ENCODE measurements at places on chromosomes 16 and 17. TPM values are rescaled to one million over a fixed set of nuclear protein-coding genes. Genes with fewer than 3 reads are reported as not detected.

Gene PIMREG
- 51.9 TPM for total RNA-seq

Gene LASP1
- total RNA-seq: 249 TPM

Gene PABPN1L
- not detected for total RNA-seq

Gene ENPP7
- total RNA-seq: not detected

Gene ZFP90
- 9.0 TPM for total RNA-seq

Gene TMEM114
- total RNA-seq: not detected

Gene SULT1A1
- total RNA-seq: 5.2 TPM

Gene CCL15
- total RNA-seq: not detected

Gene FOXC2
- total RNA-seq: 4.9 TPM

Gene FTSJ3
- total RNA-seq: 61.3 TPM

Gene KRTAP9-4
- not detected for total RNA-seq

Gene NGFR
- total RNA-seq: 1.1 TPM

Gene HIGD1B
- not detected for total RNA-seq

Gene SAMD14
- 0.25 TPM for total RNA-seq

Gene CORO6
- total RNA-seq: 4.5 TPM

Gene USP31
- total RNA-seq: 13.1 TPM

Gene CACNG4
- total RNA-seq: 10.3 TPM

Gene PRSS27
- total RNA-seq: 2.3 TPM

Gene GPR139
- not detected for total RNA-seq

Gene KRT33A
- not detected for total RNA-seq

Gene PRSS8
- total RNA-seq: 1.3 TPM

Gene ABI3
- total RNA-seq: not detected

Gene KCNAB3
- 2.9 TPM for total RNA-seq

Gene MT1F
- total RNA-seq: 20.1 TPM

Gene DNASE1
- total RNA-seq: 2.2 TPM

Gene KRT35
- total RNA-seq: not detected

Gene SLC46A1
- 15.0 TPM for total RNA-seq
